Glutamatergic neuron (in vitro differentiated cells): ENCODE measurements at places on chromosomes 2 and 18.

GRCh38 chr18:69987870-69988269 lies 40.2 kb upstream of the CD226 start:
- DNase-seq, result no peak

GRCh38 chr2:143698352-143698751 lies 569.1 kb downstream of the ARHGAP15 start:
- DNase-seq, result no peak

- DNase-seq, result no peak
These were observed 487 bp downstream of the STARD6 start for GRCh38 chr18:54357082-54357659.

DNA sequence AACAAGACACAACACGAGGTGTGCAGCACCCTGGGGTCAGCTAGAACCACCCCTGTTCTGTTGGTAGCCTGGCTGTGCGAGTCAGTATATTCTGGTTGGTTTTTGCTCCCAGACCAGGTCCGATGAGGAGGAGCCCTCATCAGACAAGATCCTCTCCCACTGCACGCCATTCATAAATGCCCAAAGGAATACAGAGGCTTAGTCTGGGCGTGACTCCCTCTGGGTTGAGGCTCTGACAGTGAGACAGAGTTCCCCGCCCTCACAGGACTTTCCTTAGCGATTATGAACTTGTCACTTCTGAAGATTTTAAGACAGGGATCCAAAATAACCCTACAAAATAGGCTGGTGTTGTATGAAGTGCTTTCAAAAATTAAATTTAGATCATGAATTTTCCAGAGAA lies 85.5 kb upstream of the MC2R start:
- DNase-seq, result no peak

GRCh38 chr18:54888933-54889332 lies 60.7 kb downstream of the RAB27B start:
- DNase-seq, result no peak

GRCh38 chr2:124323321-124323720 lies 298.2 kb downstream of the CNTNAP5 start:
- DNase-seq, result no peak

DNA sequence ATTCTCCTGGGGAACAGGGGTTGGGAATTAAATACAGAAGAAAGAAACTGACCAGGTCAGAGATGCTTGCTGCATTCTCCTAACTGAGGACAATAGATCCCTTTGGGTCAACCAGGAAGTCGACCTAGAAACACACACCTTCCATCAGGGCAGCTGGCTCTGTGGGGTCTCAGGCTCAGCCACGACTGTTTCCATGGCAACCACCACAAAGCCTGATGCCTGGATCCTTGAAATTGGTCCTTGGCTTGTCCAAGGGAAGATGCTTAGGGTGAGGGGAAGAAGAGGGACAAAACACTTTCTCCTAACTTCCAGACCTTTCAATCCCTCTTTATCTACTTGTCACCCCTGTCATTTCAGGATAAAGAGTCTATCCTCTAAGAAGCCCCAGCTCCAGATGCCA lies 194.4 kb downstream of the ALK start:
- DNase-seq, result no peak

- DNase-seq, result no peak
These were observed 85.1 kb downstream of the GREB1L start for GRCh38 chr18:21327101-21327500.

DNA sequence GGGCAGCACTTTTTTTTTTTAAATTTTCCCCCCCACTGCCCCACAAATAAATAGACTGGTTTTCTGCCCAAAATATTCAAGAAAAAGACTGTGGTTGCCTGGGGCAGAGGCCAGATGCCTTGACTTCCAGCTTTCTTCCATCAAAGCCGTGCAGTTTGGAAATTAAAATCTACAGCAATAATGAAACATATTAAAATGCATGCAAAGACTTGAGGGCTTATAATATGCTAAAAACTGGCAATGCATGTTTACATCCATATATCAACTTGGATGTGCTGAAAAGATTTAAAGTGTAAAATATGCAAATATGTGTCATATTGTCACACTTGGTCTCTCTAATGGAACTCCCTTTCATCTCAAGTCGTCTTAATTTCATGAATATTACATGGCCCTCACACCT lies 2036.2 kb upstream of the PIK3C3 start:
- DNase-seq, result no peak

GRCh38 chr18:37956902-37957301 lies 391.3 kb upstream of the CELF4 start:
- DNase-seq, result no peak

DNA sequence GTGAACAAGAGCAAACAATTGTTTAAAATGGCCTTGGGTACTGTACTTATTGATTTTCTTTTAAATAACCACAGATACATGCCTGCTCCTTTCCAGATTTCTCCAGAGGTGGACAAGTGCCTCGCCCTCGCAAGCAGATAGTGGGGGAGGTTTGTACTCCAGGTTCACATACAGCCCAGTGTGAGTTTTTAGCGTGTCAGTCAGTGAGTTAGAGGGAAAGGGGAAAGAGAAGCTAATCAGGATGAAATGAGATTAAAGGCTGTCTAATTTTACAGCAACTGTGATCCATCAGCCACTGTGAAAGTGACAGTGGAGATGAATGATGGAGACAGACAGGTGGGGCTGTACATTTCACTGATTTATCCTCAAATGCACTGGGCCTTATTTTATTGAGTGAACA lies 74.7 kb downstream of the KLHL14 start:
- no peak for DNase-seq

- no peak for DNase-seq
These were observed 23.8 kb downstream of the EN1 start for GRCh38 chr2:118823633-118824032.

- no peak for DNase-seq
These were observed 133.4 kb downstream of the INSIG2 start for GRCh38 chr2:118221536-118222272.

DNA sequence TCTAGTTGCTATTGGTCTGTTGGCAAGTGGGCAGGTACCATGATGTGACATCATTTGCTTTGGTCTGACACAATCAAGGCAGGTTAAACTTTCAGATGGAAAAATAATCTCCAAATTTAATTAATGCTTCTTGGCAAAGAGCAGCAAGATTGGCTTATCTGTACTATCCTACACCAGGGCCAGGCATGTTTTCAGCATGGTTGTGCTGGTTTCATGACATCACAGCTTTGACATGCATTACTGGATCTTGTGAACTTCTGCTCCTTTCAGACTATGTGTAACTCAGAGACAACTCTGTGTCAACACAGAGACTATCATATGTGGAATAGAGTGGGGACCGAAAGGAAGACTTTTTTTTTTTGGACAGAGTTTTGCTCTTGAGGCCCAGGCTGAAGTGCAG lies 520.5 kb downstream of the TDRD15 start:
- no peak for DNase-seq

DNA sequence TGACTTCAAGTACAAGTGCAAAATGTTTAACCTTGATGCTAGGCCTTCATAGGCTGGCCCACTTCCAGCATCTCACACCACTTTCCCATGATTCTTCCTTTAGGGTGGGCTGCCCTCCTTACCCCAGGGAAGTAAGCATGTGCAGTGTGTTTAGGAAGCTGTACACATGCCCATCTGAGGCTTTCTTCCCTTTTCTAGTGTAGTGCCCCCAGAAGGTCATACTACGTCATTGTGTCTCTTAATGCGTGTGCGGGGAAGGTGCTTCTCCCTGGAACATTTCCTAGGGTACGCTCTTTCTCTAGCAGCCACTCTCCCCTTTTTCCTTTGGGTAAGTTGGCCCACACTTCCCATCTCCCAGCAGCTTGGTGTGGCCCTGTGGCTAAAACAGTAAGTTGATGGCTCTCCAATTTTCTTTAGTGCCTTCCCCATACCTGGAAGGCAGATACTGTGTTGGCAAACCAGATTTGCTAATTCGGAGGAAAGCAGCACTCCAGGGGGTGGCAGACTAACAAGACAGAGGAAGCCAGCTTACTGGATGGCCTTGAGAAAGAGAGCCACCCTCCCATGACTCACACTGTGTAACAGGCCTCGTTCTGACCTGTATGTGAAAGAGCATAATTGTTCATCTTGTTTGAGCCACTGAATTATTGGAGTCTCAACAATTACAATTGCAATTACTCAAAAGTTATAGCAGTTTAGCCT lies 1.1 kb upstream of the SULT6B1 start:
- no peak for DNase-seq

DNA sequence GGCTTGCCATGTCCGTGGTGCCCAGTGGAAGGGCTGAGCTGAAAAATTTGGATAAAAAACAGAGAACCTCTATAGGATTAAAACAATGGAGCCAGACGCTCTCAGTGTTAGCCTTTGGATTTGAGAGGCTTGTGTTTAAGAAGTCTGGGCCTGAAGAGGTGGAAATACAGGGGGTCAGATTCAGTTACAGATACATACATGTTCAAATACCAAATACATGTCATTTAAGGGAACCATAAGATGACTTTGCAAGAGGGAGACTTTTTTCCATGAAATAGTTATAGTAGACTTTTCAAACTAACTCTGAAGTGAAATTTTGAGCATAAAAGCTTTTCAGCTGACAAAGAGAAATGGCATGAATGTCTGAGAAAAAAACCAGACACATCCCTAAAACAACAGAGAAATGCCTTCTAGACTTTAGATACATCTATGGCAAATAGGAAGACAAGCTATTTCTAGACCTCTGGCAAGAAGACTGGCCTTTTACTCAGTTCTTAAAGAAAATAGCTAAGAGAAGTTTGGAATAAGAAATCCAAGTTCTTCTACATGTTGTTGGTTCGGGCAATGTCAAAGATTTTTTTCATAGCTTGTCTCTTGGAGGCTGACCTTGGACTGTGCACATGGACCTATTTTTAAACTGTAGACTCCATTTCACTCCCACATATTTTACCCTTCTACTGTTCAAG lies 112.9 kb downstream of the LTBP1 start:
- DNase-seq, result no peak

GRCh38 chr2:84807063-84807485 lies 73.8 kb downstream of the TRABD2A start:
- no peak for DNase-seq

DNA sequence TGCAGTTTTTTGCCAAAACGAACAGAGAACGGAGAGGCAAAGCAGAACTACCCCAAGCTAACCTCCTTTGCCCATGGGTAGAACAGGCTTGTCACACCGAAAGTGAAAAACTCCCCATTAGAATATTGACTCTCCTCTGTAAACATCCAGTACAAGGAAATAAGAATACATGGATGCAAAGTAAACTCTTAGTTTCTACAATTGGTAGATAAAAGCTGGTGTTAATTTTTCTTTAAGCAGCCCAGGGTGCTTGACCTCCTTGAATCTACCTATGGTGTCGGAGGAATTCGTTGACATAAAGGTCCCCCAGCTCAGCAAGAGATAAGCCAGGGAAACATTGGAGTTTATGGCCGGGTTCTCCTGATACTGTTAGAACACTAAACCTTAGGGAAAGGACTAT lies 48.4 kb upstream of the DSG1 start:
- no peak for DNase-seq

DNA sequence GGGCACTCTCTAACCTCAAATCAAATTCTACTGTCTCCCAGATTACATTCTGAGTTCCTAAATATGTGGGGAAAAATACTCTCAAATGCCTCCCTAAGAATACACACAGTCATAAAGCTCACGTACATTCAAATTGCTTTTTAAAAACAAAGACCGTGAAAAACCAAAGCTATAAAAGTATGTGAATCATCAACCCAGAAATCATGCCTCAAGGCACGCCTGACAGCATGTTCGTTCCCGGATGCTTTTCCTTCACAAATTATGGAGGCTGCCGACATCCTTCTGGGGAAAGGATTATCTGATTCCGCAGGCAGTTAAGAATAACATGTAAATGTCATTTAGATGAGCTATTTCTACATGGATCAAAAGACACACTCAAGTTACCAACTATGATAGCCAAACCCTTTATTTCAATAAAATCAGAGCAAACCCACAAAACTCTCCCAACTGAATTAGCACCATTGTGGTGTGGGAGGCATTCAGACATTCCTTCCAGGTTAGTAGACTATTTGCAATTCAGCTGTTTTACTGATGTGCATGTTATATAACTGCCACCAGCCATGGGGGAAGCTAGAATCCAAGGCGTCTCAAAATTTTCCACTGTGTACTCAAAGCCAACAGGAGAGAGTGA lies 398.2 kb upstream of the TRIB2 start:
- no peak for DNase-seq

GRCh38 chr2:124586210-124586609 lies 561.1 kb downstream of the CNTNAP5 start:
- no peak for DNase-seq

DNA sequence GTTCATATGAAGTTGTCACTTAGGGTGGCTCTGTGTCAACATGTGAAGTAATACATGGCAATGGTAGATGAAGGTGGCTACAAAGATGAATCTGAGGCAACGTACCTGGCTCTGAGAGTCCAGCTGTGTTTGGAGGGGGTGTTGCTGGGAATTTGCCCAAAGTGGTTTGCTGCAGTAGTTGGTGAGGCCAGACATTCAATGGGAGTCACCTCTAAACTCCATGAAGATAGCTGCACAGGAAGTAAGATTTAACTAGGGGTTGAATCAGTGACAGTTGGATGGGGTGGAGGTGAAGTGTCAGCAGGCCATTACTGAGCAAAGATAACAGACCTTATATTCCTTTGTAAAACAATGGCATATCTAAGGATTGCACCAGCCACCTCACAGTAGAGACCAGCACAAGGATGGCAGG lies 71.8 kb downstream of the NUP35 start:
- DNase-seq, result no peak

DNA sequence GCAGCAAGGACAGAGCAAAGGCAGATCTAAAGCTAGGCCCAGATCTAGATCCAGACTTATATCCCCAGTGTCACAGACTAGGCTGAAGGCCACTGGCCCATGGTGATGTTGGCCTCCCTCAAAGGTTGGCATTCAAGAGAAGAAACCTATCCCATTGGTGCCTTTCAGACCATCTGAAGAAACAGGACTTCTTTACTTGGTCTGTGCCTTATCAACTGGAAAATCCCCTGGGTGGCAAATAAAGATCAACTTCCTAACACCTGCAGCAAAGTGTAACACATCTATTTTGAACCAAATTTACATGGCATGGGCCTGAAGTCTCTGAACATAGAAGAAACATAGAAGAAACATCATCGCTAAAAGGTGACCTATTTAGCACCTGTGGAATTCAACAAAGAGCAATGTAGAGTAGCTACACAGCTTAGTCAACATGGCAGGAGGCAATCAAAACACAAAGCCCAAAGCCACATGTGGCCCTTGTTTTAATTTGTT lies 35.8 kb downstream of the METTL4 start:
- DNase-seq, result no peak

GRCh38 chr2:45435316-45435715 lies 175.8 kb downstream of the SRBD1 start:
- no peak for DNase-seq

DNA sequence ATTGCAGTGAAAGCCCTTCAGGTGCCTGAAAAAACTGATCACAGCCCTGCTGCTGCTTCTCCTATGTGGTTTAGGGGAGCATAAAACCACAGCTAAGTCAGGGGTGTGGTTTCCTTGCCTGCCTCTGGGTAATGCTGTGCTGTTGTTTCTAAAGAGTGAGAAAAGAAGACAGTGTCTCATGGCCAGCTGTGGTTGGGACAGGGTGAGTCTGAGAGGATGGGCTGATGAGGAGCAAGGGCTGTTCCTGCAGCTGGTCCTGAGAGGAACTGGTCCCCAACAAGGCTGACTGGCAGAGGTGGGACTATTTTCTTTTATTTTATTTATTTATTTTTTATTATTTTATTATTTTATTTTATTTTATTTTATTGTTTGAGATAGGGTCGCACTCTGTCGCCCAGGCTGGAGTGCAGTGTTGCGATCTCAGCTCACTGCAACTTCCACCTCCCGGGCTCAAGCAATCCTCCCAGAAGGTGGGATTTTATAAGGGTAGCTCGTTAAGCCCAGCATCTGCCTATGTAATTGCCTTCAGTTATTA lies 236.7 kb downstream of the FHOD3 start:
- DNase-seq, result no peak
